ENCODE measurements at places on chromosomes 2 and 18.

DNA sequence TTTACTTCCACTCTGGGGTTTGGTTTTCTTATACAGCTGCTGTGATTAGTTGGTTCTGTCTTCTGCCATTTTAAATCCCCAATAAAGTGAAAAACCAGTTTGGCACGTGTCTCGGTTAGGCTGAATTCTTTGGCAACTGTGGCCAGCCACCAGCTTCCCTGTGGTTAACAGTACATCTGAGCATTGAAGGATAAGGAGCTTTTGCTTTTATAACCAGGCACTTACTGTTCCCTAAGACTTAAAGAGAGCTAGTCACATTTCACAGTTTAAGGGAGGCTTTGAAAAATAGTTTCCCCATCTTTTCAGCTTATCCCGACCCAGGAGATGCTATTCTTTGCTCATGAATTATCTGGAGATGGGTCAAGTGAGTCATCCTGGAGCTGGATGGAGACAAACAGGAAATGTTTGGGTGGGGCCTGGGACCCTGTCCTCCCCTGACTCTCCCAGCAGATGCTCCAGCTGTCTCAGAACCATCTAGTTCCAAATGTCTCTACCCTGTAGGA, 57.3 kb upstream of the EML6 start:
- no peak for DNase-seq

DNA sequence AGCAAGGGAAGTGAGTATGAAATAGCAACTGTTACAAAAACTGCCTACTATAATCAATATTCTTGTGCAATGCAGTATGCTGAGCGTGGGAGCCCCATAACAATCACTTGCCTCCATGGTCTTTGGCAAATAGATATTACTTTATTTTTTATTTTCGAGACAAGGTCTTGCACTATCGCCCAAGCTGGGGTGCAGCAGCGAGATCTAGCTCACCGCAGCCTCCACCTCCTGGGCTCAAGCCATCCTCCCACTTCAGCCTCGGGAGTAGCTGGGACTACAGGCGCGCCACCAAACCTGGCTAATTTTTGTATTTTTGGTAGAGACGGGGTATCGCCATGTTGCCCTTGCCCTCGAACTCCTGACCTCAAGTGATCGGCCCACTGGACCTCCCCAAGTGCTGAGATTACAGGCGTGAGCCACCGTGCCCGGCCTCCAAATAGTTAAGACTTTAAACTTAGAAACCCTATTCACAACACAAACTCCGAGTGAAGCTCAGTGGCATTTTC, 1.2 kb upstream of the CCNT2 start:
- no peak for DNase-seq

DNA sequence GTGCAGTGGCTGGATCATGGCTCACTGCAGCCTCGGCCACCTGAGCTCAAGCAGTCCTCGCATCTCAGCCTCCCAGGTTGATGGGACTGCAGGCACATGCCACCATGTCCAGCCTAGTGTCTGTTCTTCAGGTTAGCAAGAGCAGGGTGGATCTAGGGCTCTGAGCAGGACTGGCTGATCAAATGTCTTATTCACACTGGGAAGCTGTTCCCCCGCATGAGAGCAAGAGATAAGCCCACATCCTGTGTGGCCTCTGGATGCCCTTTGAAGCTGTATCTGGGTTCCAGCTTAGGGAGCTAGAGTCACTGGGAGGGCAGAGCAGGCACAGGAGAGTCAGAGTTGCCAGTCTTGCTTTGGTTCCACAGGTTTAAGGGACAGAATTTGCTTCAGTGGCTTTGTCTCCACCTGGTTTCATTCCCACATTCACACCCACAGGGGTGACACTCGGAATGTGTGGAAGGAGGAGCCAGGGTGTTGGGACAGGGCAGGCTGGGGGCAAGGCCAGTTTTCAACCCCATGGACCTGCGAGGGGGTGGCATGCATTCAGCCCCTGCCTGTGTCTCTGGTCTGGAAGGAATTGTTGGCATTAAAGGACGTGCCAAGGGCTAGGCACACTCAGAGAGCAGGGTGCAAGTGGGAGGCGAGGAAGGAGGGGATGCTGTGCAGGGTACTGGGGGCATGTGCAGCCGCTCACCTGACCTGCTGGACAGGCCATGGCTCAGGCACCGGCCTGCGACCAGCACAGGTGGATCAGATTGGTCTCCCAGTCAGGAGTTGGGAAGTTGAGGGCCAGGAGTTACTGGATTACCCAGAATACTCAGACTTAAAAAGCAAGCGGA, 24.5 kb downstream of the PTPN18 start:
- no peak for DNase-seq

GRCh38 chr2:172097557-172098131, 5.1 kb downstream of the DLX2 start:
- DNase-seq, result no peak

DNA sequence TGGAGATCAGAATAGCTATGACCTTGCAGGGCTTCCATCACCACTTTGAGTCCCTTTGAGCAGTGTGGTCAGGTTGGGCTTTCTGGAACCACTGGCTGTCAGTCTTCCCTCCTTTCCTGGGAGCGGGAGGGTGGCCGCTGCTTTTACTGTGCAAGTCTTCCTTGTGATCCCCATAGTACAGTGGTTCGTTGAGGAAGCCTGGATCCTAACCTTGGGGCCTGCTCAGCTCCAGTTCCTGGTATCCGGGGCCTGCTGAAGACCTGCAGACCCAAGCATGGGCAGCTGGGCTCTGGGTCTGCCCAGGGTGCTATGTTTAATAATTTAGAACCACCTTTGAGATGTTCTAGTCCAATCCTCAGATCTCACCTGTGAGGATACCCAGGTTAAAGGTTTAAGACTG, 104.2 kb downstream of the CLIP4 start:
- DNase-seq, result no peak

DNA sequence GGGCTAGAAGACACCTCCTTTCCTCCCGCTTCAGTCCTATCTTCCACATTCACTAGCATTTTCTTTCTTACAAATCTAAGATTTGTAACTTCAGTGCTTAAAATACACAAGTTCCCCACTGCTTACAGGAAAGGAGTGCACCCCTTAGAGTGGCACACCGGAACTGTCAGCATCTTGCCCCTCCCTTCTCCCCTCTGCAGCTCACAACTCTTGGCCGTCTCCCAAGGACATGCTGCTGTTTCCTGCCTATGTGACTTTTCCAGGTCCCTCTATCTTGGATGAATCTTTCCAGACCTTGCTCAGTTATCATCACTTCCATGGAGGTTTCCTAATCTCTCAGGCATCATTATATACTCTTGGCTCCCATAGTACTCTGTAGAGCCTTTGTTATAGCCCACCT, 334.8 kb downstream of the CELF4 start:
- DNase-seq, result no peak

- DNase-seq, result no peak
Measured at GRCh38 chr2:174328114-174328960, 6.4 kb upstream of the SP9 start.

DNA sequence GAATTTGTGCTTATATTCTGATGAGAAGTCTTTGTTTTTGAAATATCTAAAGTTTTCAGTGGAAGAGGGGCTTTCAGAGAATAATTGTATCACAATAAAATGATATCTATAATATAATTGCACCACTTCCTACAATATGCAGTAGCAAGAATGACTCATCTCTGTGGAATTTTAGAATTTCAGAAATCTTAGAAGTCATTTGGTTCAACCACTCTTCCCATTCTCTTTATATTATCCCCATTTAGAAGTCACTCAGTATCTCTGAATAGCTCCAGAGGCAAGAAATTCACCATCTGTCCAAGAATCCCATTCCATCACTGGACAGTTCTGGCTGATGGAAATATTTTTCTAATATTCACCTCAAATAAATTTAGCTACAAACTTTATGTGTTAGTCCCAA, 59.3 kb upstream of the CCDC68 start:
- no peak for DNase-seq

DNA sequence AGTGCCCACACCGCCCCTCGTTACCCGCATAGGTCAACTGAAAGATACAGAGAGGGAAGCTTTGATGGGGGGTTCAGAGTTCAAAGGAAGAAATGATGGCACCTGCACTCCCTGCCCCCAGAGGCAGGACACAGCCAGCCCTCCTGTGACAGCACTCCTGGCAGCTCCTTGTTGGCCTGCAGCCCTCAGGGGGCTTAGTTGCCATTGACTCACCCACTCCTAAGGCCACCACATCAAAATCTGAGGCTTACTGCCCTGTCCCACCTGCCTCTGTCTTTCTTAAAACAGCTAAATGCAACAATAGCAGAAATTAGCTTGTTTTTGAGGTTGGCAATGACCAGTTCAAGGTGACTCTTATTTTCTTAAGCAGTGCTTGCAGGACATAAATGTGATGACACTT, 31.6 kb upstream of the SLC35F6 start:
- no peak for DNase-seq

GRCh38 chr2:223612501-223612900, 10.3 kb upstream of the SCG2 start:
- DNase-seq, result no peak

GRCh38 chr2:69126341-69126740, 113.4 kb downstream of the ANTXR1 start:
- no peak for DNase-seq

- no peak for DNase-seq
Measured at GRCh38 chr2:171297956-171298355, 135.8 kb downstream of the METTL8 start.

DNA sequence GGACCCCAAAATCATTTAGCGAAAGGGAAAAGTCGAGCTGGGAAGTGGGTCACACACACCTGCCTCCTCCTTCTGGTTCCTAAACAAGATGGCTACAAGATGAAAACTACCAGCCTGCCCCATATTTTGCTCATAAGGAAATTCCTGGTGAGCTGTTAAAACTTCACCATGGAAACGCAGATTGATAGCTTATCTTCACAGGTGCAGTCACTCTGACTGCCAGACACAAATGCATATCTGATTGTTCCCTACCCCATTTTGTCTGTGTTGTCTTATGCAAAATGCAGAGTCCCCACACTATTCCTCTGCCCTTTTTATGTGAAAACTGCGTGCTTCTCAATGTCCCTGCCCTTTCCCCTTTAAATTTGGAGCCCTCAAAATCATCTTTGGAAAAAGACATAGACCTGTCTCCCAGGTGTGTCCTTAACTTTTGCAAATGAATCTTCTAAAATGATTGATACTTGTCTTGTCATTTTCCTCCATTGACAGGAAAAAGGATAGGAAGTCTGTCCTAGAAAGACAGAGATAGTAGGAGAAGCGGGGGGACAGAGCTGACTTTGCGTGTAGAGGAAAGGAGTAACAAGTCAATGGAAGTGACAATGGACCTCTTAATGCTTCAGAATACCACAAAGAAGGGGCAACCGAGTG, 38.9 kb upstream of the THOC1 start:
- DNase-seq, result no peak

GRCh38 chr2:168708080-168708479, 94.4 kb upstream of the NOSTRIN start:
- DNase-seq, result no peak

DNA sequence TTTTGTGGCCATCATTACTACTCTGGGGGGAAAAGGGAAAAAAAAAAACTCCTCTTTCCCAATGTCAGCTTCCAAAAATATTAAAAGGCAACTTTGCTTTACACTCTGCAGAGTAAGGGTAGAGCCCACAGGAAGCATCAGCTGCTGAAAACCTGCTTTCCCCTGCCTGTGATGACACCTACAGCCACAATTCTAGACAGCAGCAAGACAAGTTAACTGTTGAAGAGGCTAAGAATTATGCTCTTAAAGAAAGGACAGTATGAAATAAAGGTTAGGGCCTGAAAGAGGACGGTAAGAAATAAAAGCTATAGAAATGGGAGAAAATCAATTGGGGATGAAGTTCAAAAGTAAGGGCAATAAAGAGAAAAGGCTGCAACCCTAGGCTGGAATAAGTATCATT, 3.0 kb downstream of the PDE11A start:
- DNase-seq, result no peak

DNA sequence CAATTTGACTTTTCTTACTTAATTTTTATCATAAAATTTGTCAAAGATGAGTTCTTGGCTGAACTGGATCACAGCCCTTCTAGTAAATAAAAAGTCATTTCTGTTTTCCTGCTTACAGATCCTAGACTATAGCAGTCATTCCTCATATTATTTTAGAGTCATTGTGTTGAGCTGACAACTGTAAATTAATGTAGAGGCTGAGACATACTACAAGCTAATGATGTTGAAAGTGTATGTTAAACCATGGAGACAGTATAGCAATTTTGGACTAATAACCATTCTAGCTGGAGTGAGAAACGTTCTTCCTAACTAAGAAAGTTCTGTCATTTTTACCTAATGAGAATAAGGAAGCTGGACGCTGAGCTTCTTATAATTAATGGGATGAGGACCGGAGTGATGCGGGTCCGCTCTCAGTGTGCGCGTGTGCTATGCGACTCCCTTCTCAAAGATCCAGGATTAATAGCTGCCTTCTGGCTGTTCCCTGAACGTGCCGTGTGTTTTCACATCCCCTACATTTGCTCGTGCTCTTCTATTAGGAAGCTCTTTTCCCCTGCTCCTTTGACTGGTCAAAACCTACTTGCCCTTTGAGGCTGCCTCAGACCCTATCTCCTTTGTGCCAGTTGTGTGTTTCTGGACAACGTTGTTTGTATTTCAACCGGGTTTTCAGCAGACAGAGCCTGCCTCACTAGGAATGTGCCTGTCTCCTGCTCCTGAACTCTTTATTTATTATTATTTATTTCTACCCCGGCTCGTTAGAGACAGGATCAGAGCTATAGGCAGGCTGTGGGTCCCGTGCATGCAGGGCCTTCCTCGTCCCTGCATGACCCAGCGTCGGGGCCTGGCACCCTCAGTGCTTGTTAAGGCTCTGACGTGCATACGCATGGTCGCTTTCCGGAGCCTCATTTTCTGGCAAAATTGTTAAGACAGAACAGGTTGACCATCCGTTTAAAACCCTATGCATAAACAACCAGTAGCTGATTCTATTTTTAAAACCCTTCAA, 182.6 kb downstream of the DCDC2C start:
- DNase-seq, result no peak

GRCh38 chr2:172013396-172013795, 13.6 kb downstream of the METAP1D start:
- DNase-seq, result no peak

- no peak for DNase-seq
Measured at GRCh38 chr2:21103274-21103891, 20.4 kb upstream of the TDRD15 start.

DNA sequence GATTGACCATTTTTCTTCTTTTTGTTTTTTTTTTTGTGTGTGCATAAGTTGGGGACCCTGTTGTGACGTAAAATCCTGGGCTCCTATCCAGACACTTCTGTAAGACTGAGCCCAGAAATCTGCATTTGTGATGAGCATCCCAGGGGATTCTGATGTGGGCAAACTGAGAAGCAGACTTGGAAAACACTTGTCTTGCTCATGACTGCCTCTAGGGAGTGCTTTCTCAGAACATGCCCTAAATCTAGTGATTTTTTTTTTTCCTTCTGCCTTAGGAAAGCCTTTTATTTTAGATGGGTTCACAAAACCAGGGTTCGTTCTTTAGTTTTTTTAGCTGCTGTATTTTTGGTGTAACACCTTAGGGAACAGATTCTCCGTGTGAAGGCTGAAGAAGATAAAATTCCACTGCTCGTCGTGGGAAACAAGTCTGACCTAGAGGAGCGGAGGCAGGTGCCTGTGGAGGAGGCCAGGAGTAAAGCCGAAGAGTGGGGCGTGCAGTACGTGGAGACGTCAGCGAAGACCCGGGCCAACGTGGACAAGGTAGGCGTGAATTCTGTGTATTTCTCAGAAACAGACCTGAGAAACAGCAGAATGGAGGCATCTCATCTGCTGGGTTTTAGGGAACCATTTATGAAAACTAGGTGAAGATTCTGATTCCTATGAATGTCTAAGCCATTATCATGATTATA, 36.7 kb downstream of the RALB start:
- no peak for DNase-seq
